ENCODE measurements at places on chromosomes 3 and 15.

DNA sequence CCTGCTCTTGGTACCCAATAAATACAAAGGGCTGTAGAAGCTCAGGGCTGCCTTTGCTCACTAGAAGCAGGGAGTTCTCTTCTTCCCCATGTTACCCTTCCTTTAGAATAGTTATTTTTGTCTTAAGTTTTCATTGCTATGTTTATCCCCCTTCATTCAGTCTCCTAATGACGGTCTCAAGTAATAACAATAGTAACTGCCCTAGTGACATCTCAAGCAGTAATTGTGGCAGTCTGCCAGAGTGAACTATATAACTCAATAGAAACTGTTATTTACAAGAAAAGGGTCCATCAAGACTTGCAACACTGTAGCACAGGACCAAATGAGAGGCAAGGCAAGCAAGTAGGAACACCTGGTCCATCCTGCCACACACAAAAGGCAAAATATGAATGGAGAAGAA lies 32.5 kb upstream of the SIN3A start:
- no peak for DNase-seq

GRCh38 chr15:80059786-80060355 lies 395 bp downstream of the ZFAND6 start:
- DNase-seq: peak; percentile 21

- DNase-seq: peak; percentile 60
Observed at GRCh38 chr3:46878781-46879436, 1.4 kb downstream of the PTH1R start.

GRCh38 chr15:40347559-40348473 lies 3.0 kb upstream of the PHGR1 start:
- no peak for DNase-seq

GRCh38 chr15:53758412-53758811 lies 1.1 kb downstream of the WDR72 start:
- DNase-seq: no peak

- DNase-seq: no peak
Observed at GRCh38 chr3:124854009-124854408, 33.2 kb downstream of the ITGB5 start.

DNA sequence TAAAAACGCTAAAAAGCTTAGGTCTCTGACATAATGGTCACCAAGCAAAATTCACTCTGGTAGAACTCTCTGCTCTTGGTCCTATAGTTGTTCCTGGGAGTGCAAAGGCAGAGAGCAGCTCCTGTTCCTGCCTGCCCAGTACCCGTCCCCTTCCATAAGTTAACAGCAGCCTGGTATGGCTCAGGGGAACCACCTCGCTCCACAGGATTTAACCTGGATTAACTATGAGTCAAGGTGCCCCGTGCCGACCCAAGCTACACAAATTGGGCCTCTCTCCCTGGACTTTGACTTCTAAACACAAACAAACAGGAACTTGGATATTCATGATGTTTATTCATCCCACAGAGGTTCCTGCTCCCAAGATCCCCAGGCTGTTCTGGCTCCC lies 32.1 kb downstream of the SCAP start:
- DNase-seq: no peak

GRCh38 chr3:106103383-106103782 lies 234.6 kb upstream of the CBLB start:
- no peak for DNase-seq

DNA sequence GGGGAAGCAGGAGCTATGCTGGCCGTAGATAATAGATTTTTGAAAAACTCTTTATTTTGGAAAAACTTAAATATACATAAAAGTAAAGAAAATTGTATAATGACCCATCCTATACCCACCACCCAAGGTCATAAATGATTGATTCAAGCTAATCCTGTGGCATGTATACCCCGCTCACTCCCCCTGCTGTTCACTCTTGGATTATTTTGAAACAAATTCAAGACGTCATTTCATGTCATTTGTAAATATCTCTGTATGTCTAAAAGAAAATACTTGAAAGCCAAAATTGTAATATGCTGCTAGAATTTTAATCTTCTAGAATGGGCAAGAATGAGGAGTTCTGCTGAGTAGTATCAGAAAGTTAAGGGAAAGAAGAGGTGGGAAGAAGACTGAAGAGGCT lies 241.7 kb downstream of the FEZF2 start:
- DNase-seq: no peak

- DNase-seq: no peak
Observed at GRCh38 chr3:2898591-2899353, 211.4 kb downstream of the IL5RA start.

DNA sequence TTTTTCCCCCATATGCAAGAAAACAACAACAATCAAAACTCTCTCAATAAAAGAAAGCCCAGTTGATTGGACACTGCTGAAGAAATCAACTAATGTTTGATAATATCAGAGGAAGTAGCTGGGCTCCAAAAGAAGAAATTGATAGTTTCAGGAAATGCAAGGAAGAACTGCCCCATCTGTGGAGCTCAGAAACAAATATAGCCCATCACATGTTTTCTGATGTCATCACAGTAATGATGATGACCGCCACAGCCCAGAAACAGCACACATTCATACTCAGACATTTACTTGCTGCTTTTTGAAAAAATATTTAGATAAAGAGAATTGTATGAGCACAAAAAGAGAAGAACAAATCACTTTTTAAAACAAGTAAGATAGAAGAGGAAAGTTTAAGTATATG lies 67.6 kb downstream of the GOLIM4 start:
- DNase-seq: no peak

- DNase-seq: no peak
Observed at GRCh38 chr3:149263856-149264255, 42.2 kb upstream of the CP start.

DNA sequence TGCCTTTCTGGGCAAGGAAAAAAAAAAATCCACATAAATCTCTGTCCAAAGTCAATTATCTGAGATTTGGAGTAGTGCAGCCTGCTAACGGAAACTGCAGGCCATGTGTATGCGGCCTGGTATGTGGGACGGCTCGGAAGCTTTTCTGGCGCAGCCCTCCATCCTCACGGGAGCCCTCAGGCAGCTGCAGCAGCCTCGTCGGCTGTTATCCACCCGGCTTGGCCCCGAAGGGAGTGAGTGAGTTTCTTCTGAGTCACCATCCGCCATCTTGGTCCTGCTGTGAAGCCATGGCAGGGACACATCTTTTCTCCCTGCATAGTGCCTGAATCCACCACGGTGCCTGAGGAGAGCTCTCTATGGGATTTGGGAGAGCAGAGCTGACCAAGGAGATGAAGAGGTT lies 62.8 kb downstream of the POLR2M start:
- DNase-seq: no peak

- DNase-seq: no peak
Observed at GRCh38 chr3:160162440-160162839, 62.8 kb upstream of the C3orf80 start.

GRCh38 chr15:67322481-67322880 lies 67.9 kb downstream of the IQCH start:
- DNase-seq: no peak

DNA sequence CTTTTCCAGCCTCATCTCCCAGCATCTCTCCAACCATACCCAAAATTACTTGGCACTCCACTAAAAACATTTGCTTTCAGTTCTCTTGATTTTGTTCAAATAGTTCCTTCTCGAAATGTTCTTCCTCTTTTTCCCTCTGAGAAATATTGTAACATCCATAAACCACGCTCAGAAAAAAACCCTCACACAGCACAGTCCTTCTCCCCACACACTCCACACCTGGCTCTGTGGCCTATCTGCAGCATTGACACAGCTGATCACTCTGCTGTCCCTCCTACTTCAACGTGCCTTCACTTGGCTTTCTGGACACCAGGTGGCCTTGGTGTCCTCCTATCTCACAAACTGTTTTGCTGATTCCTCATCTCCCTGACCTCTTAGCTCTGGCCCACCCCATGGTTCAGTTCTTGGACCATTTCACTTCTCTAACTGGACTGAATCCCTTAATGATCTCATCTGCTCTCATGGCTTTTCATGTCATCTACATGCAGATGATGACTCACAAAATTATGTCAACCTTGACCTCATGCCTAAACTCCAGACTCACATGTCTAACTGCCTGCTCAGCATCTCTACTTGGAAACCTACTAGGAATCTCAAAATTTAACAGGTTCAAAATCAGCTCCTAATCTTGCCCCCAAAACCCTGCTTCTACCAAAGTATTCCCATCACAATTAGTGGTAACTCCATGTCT lies 93.3 kb downstream of the TRIM42 start:
- no peak for DNase-seq

DNA sequence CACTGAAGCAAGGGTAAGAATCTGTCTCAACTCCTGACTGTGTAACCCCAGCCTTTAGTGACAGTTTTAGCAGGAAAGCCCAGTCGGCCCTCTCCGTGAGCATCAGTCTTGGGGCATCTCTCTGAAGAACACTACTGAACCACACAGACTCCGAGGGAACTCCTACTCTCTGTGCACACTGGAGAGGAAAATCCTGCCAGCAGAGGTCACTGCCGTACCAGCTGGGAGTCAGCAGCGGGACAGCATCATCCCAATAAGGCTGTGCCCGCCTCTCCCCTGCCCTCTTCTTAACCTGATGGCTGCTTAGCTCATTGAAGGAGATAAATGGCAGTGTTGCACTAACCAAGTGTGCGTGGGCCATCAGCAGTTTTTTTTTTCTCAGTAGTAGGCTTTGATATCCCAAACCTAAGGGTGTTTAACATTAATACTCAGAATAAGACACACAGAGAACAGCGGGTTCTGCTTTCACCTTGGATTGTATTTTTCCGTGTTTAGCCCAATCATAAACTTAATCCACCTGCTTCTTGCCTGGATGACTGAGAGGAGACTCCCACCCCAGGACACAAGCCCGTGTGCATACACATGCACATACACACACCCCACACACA lies 26.6 kb upstream of the RASA2 start:
- DNase-seq: peak; percentile 68

DNA sequence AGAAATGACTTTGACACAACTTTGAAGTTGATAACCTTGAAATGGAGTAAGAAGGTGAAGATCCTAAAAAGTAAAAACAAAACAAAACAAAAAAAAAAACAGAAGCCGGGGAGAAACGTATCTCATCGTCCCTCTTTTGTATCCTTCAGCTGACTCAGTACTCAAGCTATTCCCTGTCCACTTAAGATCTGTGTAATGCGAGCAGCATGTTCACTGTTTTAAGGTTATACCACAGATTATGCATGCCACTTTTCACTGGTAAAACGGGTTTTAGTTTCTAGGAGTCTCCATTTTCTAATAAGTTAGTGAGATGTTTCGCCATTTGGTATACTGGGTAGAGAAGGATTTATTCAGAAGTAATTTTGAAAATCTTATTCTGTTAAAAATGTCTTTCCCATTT lies 324.3 kb downstream of the FEZF2 start:
- no peak for DNase-seq

GRCh38 chr15:36658312-36658711 lies 78.9 kb downstream of the CDIN1 start:
- no peak for DNase-seq

GRCh38 chr3:144499001-144499930 lies 527.6 kb downstream of the DIPK2A start:
- no peak for DNase-seq

DNA sequence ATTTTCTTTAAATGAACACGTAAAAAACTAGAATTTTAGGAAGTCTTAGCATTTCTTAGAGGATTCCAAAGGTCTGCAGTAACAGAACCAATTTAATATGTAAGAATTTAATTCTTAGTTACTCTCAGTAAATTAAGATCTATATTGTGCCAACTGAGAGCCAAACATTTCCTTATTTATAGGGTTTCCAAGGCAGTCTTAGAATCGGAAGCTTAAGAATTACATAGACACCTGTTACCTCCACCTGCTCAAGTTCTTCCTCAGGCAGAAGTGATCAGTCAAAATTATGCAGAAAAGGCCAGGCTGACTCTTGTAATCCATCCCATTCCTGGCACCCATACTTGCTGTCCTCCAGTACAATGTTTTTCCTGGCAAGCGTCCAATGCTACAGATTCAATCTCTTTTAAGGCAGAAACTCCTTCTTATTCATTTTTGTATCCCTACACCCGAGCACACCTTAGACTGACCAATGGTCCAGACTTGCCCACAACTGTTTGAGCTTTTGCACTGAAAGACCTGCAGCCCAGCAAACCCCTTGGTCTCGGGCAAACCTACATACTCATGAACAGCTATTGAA lies 64.3 kb downstream of the NCEH1 start:
- no peak for DNase-seq

- no peak for DNase-seq
Observed at GRCh38 chr15:49315391-49315823, 107.6 kb upstream of the FGF7 start.

- no peak for DNase-seq
Observed at GRCh38 chr3:65265511-65265910, 577.7 kb upstream of the ADAMTS9 start.

- DNase-seq: no peak
Observed at GRCh38 chr15:25478313-25478712, 39.5 kb upstream of the UBE3A start.

GRCh38 chr15:43826508-43827341 lies at the start of gene WDR76:
WDR76 (plus strand) TSS chr15:43827002; CDS start chr15:43827033, 31 bp downstream.
- peak; percentile 74 for DNase-seq

- DNase-seq: no peak
Observed at GRCh38 chr3:19139863-19140262, 8.4 kb upstream of the KCNH8 start.

GRCh38 chr3:82745544-82745943 lies 984.1 kb upstream of the GBE1 start:
- no peak for DNase-seq

DNA sequence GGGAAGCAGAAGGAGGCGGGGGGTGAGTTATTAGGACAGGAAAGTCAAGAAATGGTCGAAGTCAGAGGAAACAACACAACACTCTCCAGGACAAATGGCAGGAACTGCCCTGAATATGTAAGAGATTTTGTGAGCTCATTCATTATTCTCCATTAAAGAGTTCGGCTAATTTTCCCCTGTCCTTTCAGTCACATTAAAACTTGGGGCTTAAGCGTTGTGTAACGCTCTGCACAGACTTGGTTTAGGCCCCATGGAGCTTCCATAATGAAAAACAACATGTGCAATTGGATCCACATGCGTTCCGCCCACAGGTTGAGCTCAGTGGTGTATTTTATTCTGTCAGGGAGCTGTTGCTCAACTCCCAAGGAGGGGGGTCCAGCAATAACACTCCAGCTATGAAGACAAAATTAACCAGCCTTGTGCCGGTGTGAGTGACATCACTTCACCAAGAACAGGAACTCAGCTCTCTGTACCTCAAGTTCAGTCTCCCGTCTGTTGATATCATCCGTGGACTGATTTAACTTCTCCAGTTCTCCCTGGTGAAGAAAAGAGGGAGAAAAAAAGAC lies 2.3 kb downstream of the SH3BP5 start:
- no peak for DNase-seq

GRCh38 chr3:38610436-38610835 lies 39.1 kb downstream of the SCN5A start:
- DNase-seq: no peak

GRCh38 chr3:187994221-187995042 lies 159.5 kb upstream of the LPP start:
- DNase-seq: no peak

DNA sequence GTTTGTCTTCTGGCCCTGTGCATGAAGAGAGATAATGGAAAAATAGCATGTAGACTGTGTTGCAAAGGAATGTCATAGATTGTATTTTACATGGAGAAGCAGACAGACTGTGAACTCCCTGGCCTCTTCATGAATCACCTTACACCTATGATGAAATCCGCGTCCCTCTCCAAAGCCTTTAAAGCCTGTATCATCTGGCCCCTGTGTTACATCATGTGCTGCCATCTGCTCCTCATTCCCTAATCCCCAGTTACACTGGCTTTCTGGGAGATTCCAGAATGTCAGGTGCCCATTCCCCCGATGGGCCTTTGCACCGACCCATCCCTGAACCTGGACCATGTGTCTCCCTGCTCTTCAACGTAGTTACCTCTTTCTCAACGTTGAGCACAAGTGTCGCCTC lies 190.8 kb downstream of the ADAMTSL3 start:
- no peak for DNase-seq

All from RCC 7860 (cell line).